ENCODE measurements at places on chromosomes 12 and 14.

DNA sequence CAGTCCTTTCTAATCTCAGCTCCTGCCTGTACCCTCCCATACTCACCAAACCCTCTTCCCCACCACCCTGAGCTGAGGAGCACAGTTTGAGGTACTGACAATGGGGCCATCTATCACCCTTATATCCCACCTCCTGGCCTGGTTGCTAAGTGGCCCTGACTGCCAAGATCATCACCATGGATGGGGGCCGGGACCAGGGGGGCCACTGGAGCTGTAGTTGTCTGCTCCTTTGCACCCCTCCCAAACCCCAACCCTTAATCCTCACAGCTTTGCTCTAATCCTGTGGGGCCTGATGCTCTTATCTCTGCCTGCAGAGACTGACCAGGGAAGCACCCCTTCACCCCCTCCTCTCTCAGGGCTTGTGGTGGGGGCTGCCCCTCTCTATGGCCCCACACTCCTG, 395 bp upstream of the GNB3 start:
- no peak for DNase-seq

DNA sequence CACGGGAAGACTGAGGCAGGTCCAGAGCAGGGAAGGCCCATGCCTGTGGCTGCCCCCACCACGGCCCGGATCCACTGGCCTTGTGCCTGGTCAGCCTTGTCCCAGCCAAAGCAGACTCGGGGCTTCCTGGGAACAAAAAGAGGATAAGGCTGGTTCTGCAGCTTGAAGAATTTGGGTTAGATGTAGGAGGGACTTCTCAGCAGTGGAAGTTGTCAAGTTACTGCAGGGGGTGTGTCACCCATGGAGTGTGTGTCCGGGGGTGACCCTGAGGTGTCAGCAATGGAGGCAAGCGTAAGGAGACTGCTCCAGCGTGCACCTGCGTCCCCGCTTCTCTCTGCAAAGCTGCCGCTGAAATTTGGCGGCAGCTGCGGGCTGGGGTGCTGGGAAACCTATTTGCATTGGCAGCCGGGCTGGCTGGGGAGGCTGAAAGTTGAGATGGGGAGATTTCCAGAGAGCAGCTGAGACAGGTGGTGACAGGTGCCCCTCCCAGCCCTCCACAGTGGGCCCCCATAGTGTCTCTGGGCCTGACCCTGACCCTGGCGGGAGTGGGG, 12.5 kb upstream of the TNFAIP2 start:
- DNase-seq = no peak

DNA sequence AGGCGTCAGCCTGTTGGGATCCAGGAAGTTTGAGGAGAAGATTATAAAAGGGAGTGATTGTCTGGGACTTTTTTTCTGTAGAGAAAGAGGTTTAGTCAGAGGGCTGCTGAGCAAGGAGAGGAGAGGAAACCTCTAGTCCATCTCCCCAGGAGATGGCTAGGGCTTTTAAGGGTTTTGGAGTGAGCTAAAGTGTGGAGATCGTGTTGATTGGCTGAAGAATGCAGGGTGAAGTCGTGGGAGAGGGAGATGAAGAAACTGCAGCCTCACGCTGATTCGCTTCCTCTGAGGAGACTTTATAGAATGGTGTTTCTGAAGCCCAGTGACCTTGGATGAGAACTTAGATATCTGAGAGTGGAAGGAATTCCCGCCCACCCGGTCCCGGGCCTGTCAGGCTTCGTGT, 193.7 kb upstream of the PWP1 start:
- no peak for DNase-seq

- no peak for DNase-seq
These were observed 19.7 kb downstream of the FGD4 start for GRCh38 chr12:32418903-32419519.

DNA sequence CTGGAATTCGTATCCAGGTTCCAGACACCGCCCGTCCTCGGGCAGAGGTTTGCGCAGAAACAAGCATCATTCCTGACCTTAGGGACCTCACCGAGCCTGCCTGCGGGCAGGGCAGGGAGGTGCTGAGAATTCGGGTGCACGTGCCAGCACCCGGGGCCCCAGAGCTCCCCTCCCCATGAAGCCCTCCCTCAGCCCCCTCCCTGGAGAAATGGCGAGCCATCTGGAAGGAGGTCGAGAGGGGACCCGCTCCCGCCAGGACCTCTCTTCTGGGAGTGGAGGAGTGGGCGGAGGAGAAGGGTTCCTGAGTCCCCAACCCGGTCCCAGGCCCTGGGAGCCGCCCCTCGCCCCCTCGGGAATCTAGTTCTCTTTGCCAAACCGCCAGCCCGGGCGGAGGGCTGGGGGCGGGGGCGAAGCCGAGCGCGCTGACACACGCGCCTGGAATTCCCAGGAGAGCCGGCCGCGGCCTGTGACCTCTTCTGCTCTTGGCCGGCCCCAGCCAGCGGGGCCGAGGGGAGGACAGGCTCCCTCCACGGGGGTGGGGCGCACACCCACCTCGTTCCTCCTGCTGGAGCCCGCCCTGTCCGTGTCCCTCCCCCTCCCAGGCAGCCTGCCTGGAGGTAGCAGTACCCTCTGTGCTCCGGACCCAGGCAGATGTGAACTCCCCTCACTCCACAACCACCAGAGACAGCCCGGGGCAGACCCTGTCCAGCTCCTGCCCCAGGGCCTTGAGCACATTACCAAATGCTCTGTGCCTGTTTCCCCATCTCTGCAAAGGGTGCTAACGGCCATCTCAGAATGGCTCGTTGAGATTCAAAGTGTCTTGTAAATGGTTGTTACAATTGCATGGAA, 23.0 kb upstream of the GPR132 start:
- no peak for DNase-seq

GRCh38 chr12:106035421-106035820, 103.3 kb downstream of the NUAK1 start:
- DNase-seq = no peak

DNA sequence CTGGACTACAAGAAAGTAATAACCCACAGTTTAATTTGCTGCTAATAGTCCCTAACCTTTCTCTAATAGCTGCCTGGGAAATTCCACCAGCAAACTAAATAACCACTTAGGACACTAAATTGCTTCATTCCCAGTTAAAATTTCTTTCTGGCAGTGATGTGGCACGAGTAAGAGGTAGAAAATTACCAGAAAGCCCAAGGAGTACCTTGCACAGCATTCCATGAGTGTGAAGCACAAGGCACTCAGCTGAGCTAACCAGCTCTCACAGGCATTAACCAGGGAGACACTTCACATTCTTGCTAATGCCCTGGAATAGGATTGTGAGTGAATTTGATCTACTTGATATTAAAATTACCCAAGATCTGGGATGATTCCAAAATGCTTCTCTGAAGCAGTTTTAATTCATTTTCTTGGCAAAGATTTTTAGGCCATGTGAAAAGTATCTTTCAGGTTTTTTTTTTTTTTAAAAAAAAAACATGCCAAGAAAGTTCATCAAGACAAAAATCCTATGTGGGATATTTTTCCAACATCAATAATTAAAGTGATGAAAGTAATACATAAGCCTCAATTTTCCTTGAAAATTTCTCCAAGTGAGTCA, 29.5 kb downstream of the TSPAN8 start:
- DNase-seq = no peak

- DNase-seq = no peak
These were observed 62.8 kb upstream of the GPATCH2L start for GRCh38 chr14:76088771-76089571.

DNA sequence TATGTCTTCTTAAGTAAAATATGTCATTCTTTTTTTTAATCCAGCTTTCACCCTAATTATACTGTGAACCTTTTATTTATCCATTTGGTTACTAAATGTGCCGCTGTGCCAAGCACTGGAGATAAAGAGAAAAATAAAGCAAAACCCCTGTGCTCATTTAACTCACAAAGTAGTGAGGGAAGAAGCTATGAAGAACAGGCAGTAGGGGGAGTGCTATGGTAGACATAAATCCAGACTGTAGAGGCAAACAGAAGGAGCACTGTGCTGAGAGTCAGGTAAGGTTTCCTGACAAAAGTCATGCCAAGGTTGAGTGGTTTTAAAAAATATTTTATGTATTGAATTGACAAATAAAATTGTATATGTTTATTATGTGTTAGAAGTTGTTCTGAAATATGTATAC, 188.5 kb upstream of the SYT10 start:
- no peak for DNase-seq

GRCh38 chr14:36655571-36655962, 6.1 kb upstream of the PAX9 start:
- DNase-seq = no peak

DNA sequence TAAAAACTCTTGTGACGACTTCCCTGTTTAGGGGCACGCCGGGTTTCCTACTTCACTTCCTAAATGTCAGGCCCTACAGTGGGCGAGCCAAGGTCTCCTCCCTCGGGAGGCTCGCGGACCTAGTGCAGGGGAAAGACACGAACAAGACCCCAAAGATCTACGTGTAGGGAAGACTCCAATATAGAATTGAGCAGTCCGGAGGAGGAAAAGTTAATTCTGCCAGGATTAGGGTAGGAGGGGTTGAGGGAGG, 564 bp downstream of the ATXN3 start:
- peak; percentile 75 for DNase-seq

- DNase-seq = no peak
These were observed 2.9 kb downstream of the NOVA1 start for GRCh38 chr14:26594756-26595545.

GRCh38 chr12:21939435-21939834, 1.8 kb downstream of the ABCC9 start:
- no peak for DNase-seq

DNA sequence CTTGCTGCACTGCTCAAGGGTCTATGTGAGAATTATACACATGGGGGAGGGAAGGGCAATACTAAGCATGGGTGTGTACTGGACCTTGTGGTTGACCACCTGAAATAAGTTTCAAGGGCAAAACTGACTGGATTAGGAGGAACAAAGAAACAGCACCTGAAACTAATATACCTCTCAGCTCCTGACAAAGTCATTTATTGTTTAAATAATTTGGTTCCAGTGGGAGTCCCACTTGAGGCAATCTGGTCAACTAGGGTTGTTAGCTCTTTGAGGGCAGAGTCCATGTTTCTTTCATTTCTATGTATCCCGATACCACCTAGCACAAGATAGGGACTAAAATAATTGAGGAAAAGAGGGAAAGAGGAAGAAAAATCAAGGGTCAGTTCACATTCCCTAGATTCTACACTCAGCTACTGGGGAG, 45.5 kb downstream of the STXBP6 start:
- no peak for DNase-seq

DNA sequence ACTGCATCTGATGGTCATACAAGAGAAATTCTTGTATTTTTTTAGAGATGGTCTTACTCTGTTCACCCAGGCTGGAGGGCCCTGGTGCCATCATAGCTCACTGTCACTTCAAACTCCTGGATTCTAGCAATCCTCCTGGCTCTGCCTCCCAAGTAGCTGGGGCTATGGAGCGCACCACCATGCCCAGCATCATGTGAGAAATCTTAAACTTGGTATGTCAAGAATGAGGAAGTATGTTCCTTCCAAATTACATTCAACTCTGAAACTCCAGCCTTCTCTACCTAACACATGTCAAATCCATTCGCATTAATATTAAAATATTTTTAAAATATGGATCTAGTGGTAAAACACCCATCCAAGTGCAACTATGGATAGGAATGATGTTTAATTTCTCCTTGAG, 27.5 kb upstream of the CDKN3 start:
- peak; percentile 43 for DNase-seq

DNA sequence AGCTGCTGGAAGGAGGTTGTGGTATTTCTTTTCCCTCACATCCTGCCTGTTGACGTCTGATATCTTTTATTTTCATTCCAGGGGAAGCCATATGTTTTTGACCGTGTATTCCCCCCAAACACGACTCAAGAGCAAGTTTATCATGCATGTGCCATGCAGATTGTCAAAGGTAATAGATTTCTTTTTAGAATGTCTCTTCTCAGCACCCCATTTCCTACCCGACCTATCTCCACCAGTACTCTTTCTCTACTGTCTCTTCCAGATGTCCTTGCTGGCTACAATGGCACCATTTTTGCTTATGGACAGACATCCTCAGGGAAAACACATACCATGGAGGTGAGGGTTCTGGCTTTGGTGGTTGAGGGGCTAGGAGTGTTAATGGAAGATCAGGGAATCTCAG, 13.5 kb downstream of the KIF5A start:
- no peak for DNase-seq

DNA sequence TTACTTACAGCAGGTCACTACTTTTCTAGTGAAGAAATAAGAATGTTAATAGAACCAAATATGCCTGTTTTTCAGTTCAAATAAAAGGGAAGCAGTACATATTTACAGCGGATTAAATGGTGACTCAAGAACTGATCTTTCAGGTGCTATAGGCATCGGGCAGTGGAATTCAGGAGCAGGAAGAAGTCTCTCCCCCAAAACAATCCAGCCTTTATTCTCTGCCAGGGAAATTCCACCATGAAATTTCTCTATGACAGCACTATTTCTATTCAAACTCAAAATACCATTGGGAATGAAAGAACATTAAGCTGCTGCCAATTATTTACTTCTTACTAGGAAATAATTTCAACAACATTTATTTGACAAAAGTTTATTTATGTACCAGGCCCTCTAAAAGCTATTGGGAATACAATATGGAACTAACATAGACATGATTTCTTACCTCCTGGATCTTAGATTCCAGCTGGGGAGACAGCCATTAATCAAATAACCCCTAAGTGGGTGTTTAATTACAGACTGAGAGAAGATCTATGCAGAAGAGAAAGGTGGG, 60.3 kb upstream of the KRR1 start:
- no peak for DNase-seq

DNA sequence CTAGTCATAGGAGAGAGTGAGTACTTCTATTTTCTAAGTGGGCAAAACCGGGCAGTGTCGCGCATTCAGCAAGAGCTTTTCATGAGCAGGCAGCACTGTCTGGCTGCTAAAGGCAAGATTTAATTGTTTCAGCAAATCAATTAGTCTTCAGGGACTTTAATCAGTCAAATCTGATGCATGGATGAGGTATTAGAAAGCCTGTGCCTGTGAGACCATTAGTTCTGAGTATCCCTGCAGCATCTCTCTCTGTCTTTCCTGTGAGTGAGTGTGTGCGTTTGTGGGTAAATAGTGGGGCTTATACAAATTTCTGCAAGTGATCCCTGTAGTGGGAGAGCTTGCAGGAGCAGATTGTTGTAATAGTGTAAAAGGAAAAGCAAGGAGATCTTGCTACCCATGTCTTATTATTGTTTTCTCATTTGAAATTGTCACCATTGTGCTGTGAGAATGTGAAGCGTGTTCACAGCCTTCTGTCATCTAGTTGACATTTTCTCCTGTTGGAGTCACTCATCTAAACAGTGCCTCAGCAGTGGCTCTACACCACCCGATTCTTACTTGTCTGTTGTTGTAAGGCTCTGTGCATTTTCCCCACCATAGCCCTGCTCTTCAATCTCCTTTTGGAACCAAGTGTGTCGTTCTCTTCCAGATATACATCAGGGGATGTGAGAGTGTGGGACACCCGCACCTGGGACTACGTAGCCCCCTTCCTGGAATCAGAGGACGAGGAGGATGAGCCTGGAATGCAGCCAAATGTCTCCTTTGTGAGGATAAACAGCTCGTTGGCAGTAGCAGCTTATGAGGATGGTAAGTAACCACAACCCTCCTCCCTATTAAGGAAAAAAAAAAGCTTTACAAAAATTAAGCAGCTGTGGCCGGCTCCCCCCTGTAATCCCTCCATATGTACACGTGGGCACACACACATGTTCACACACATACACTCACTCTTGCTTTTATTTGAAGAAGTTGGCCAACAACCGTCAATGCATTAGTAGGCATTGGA, 53.6 kb downstream of the FBXW8 start:
- no peak for DNase-seq

GRCh38 chr14:68027276-68027675, 207.7 kb downstream of the RAD51B start:
- no peak for DNase-seq

- DNase-seq = no peak
These were observed 708 bp downstream of the FAR2 start for GRCh38 chr12:29149691-29150281.

- no peak for DNase-seq
These were observed 24.7 kb downstream of the ITPK1 start for GRCh38 chr14:93090826-93091555.

Measured in right atrium auricular region (tissue), 2 donors.